ENCODE measurements at places on chromosomes 4 and X. TPM values are rescaled to one million over a fixed set of nuclear protein-coding genes. Genes with fewer than 3 reads are reported as not detected.

Gene USO1
- total RNA-seq: 105 TPM

Gene DDIT4L
- 3.5 TPM for total RNA-seq

Gene PGAM4
- total RNA-seq: not detected

Gene TMEM156
- under 0.01 TPM for total RNA-seq

GRCh38 chrX:130560544-130560943 is 158.8 kb downstream of the RBMX2 start:
- DNase-seq: no peak

- peak; percentile 13 for DNase-seq
Measured at GRCh38 chrX:29024871-29025270, 437.6 kb downstream of the IL1RAPL1 start.

DNA sequence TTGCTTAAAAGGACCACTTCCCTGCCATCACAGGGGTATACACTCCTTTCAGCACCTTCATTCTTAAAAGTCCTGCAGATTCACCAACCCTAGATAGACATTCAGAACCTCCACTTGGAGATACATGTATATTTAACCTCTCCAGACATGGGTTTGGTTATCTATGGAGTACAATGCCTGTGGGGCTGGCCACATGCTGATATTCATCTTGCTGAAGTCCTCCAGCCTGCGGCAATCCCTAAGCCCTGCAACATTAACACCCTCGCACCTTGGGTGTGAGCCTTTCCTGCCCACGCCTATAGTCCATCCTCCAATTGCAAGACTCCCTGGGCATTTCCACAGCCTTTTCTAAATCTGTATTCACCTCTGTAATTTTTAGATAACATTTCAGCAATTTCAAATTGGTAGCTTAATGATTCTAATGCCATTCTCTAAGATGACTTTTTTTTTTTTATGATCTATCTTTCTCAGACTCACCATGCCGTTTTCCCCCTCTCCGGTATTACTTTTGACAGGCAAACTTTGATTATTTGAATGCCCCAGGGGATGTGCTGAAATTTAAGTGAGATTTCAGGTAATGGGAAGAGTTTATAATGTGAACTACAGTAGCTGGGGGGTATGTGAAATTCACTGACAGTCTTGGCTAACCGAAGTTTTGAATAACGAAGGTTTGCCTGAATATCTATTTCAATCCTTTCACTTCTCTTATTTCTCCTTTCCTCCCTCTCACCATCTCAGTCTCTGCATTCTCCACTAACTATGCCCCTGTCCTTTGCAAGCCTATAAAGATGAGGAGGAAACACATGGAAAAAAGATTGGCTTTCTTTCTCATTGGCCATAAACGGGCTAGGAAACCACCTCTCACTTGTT is 24.1 kb downstream of the CCDC149 start:
- DNase-seq: no peak

DNA sequence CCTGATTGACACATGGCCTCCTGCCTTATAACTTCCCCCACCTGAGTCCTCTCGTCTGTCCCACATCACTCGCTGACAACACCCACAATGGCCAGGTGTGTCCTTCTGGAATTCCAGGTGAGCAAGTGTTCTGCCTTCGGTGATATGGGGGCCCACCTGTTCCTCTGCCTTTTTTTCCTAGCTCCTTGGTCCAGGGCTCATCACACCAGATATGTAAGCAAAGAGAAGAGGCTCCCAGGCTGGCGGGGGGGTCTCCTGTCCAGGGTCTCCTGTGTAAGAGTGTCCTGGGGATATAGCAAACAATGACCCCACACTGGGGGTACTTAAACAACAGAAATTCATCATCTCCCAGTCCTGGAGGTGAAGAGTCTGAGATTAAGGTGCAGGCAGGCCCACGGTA is 25.2 kb downstream of the P2RY8 start:
- no peak for DNase-seq

- DNase-seq: no peak
Measured at GRCh38 chr4:10320130-10320529, 137.1 kb downstream of the ZNF518B start.

DNA sequence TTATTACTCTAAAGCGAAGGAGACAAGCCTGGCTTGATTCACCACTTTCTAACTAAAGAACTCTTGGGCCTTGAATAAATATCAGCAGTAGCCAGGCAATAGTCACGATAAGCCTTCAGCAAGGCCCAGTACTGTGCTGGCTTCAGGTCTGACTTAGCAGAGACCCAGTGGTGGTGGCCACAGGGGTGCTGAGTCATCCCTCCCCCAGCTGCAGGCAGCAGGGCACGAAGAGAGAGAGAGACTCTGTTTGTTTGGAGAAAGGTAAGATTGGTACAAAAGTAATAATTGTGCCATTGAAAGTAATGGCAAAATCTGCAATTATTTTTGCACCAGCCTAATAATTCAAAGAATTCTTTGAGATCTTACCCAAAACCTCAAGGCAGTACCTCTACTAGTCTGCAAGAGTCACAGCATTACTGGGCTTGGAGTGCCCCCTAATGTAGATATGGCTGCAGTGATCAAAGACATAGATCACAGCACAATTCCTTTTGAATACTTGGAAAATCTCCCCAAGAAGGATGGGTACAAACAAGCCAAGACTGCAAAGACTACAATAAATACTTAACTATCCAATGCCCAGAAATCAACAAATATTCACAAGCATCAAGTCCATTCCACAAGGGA is 159.5 kb upstream of the USP38 start:
- DNase-seq: peak; percentile 44

- no peak for DNase-seq
Measured at GRCh38 chrX:39174241-39174771, 373.0 kb downstream of the MID1IP1 start.

- DNase-seq: no peak
Measured at GRCh38 chr4:181264893-181265292, 978.3 kb upstream of the TENM3 start.

Measured in fibroblast of villous mesenchyme (primary cell).